Gastroesophageal sphincter (tissue), 4 donors: ENCODE measurements at places on chromosomes 4 and X. TPM values are rescaled to one million over a fixed set of nuclear protein-coding genes. Genes with fewer than 3 reads are reported as not detected.

DNA sequence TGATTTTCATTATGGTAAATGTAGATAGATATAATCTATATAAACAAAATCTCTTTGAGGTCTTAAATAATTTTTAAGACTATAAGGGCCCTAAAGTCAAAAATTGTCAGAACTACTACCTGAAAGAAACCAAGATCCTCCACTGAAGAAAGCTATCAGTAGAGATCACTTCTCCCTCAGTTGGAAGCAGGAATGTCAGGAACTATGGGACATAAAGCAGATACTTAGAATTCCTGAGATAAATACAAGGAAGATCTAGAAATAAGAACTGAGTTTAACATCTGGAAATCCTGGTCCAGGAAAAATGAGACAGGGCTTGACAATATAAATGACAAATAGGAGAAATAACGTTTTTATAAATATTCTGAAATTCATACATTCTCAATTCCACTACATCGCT, 97.2 kb downstream of the ADAMTS3 start:
- ATAC-seq: no peak
- H3K4me1 ChIP-seq: no peaks in the 10 kb centered on the region
- H3K4me3 ChIP-seq: no peak overlapping the region
- H3K27ac ChIP-seq: no peak overlapping the region

DNA sequence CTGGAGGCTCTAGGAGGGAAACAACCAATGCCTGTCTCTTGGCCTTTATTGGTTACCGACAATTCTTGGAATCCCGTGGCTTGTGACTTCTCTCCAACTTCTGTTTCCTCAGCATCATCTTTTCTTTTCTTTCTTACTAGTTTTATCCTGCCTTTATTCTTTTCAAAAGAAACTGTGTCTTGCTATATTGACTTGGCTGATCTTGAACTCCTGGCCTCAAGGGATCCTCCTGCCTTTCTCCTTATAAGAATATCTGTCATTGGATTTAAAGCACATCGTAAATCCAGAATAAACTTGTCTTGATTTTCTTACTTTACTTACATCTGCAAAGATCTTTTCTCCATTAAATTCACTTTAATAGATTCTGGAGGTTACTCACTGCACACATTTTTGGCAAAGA, 49.9 kb upstream of the UGT2B10 start:
- H3K4me1 ChIP-seq: no peaks in the 10 kb centered on the region
- no peak overlapping the region for H3K4me3 ChIP-seq
- H3K36me3 ChIP-seq: no peaks in the 10 kb centered on the region
- no peak overlapping the region for H3K27ac ChIP-seq
- no peaks in the 10 kb centered on the region for H3K27me3 ChIP-seq
- no peak for ATAC-seq

Gene CFAP99
- total RNA-seq: not detected

GRCh38 chr4:15145709-15146108, 143.4 kb downstream of the CPEB2 start:
- H3K36me3 ChIP-seq: no peaks in the 10 kb centered on the region
- no peaks in the 10 kb centered on the region for H3K27me3 ChIP-seq
- H3K27ac ChIP-seq: no peak overlapping the region
- H3K4me3 ChIP-seq: no peak overlapping the region

- ATAC-seq: no peak
- peaks cover 81% of the 10 kb centered on the region for H3K27me3 ChIP-seq
- no peaks in the 10 kb centered on the region for H3K36me3 ChIP-seq
- H3K4me1 ChIP-seq: no peaks in the 10 kb centered on the region
Observed at GRCh38 chrX:83508526-83509253, 600 bp downstream of the POU3F4 start.

DNA sequence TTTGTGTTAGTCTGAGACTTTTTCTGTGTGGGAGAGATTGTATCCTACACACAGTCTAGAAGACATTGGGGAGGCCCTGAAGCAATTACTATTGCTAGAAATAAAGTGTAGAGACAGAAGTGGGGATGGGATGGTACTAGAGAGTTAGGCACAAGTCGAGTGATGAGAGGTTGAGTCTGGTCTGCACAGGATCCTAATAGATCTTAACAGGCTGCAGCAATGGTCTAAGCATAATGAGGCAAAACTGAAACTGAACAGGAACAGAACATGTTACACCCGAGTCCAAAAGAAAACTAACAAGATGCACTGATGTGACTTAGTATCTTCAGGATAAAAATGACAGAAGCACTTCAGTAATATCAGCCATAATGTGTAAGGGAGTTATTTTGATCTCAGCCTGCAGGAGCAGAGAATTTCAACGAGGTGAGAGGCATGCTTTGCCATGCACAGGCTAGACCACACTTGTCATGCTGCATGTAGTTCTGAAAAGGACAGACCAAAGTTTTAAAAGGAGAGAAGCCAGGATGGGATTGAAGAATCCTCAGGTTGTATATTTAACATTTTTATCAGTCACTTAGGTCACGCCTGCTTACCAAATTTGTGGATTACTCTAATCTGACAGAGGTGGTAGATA, 205.8 kb upstream of the BOD1L1 start:
- H3K4me3 ChIP-seq: no peak overlapping the region
- no peaks in the 10 kb centered on the region for H3K36me3 ChIP-seq
- H3K27ac ChIP-seq: no peak overlapping the region

DNA sequence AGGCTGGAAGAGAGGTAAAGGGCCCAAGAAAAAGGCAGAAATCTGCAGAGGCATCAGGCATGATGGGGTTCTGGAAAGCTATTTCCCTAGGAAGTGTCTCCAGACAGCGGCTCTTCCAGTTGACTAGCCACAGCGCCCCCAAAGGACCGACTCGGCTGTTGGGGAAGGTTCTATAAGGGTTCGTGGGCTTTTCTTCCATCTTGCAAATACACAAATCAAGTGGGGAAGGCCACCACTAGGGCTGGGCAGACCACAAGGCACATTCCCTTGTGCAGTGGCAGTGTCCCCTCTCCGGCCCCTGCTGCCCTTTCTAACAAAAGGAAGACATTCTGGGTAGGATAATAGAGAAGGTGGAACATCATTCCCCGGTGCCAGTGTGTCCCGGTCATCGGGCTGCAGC, 18.2 kb downstream of the BCOR start:
- no peaks in the 10 kb centered on the region for H3K36me3 ChIP-seq
- H3K27ac ChIP-seq: no peak overlapping the region
- H3K4me3 ChIP-seq: no peak overlapping the region
- H3K27me3 ChIP-seq: no peaks in the 10 kb centered on the region
- ATAC-seq: no peak

DNA sequence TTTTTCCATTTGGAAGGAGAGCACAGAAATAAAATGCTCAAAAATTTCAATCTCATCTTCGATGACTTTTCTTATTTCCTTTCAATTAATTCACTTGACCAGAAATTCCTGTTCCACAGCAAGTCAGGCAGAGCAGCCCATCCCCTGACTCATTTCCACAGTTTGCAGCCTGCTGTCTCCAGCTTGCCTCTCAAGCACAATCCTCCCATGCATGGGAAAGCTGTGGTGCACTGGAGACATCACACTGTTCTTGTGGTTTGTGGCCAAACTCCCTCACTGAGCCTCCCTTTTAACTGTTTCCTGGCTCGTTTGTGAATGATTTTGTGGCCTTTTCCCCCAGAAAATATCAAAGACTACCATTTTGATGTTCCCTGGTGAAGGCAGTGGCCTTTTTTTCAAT, 114.0 kb upstream of the ENPEP start:
- H3K27me3 ChIP-seq: no peaks in the 10 kb centered on the region
- no peak overlapping the region for H3K4me3 ChIP-seq
- no peaks in the 10 kb centered on the region for H3K4me1 ChIP-seq
- no peak overlapping the region for H3K27ac ChIP-seq
- ATAC-seq: no peak
- H3K36me3 ChIP-seq: no peaks in the 10 kb centered on the region

GRCh38 chrX:40406330-40406859, 174.4 kb upstream of the ATP6AP2 start:
- no peak overlapping the region for H3K27ac ChIP-seq
- no peak overlapping the region for H3K4me3 ChIP-seq
- H3K36me3 ChIP-seq: no peaks in the 10 kb centered on the region
- no peak for ATAC-seq
- H3K4me1 ChIP-seq: peaks cover 13% of the 10 kb centered on the region

DNA sequence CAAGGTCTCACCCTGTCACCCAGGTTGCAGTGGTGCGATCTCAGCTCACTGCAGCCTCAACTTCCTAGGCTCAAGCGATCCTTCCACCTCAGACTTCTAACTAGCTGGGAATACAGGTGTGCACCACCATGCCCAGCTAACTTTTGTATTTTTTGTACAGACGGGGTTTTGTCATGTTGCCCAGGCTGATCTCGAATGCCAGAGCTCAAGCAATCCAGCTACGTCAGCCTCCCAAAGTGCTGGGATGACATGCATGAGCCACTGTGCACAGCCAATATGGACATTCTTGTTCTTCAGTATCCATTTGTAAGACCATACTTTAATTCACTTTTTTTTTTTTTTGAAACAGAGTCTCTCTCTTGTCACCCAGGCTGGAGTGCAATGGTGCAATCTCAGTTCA, 3.5 kb upstream of the CCNI start:
- no peaks in the 10 kb centered on the region for H3K36me3 ChIP-seq
- no peak overlapping the region for H3K27ac ChIP-seq
- ATAC-seq: no peak
- H3K4me1 ChIP-seq: peaks cover 24% of the 10 kb centered on the region
- H3K27me3 ChIP-seq: no peaks in the 10 kb centered on the region

DNA sequence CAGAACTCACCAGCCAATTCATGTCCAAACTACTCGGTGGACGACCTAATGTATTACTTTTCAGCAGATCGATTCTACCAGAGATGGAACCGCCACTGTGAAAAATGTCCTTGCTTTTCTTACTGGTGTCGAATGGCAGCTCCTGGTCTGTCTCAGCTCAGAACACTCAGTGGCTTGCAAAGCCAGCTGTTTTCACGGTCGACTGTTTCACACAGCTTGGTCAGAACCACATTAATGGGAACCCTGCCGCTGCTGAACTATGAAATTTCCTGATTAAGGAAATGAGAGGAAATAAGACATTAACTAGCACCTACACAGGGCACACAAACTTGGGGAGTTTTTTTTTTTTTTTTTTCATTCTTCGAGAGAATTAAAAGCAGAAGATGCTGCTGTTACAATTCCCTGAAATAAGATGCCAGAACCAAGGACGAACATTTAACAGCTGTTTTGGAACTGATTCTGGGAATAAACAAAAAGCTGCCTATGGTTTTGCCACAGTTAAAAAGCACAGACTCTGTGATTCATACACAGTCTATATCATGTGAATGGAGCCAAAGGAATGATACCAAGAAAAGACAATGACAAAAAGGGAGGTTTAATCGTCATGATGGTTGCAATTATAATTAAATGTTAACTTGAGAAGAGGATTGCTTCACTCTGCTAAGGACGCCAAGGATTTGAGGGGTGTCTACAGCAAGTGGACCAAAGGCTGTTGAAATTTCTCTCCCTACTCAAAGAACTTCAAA, 31.3 kb downstream of the SUPT20HL2 start:
- peak; percentile 43 for ATAC-seq
- H3K4me1 ChIP-seq: no peaks in the 10 kb centered on the region
- H3K27me3 ChIP-seq: no peaks in the 10 kb centered on the region
- H3K36me3 ChIP-seq: no peaks in the 10 kb centered on the region
- H3K4me3 ChIP-seq: no peak overlapping the region

DNA sequence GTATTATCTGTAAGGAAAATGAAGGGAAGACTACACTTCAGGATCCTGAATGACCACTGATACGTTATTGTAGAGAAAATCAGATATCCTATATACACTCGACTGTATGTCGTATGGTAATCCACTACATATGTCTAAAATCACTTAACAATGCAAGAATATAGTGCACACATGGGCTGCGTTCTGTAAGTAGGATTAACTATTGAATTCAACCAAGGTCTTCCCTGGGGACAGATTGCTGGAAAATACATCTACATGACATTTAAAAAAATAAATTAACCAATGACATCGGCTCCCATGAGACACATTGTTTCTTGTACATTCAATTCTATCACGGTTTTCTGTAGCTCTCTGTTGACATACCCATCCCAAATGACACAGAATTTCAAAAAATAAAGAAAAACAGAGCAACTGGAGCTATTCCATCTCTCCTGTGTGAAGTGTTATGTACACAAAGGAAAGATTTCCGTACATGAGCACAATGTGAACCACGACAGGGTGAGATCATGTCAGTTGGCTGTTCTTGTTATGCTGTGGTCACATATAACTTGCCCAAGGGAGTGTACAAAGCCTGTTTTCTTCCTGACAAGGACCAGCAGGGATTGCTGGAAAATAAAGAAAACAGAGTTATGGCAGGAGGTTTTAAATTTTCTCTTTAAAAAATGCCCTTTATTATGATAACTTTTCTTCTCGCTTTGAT, 6.1 kb downstream of the ENOX2 start:
- peaks cover 23% of the 10 kb centered on the region for H3K4me1 ChIP-seq
- no peak for ATAC-seq

GRCh38 chrX:47222751-47223350, 4.4 kb downstream of the CDK16 start:
- H3K4me3 ChIP-seq: no peak overlapping the region
- no peak overlapping the region for H3K27ac ChIP-seq
- peaks cover 11% of the 10 kb centered on the region for H3K4me1 ChIP-seq
- H3K27me3 ChIP-seq: no peaks in the 10 kb centered on the region
- no peak for ATAC-seq

- no peak overlapping the region for H3K4me3 ChIP-seq
- no peaks in the 10 kb centered on the region for H3K27me3 ChIP-seq
- H3K36me3 ChIP-seq: no peaks in the 10 kb centered on the region
- peak; percentile 84 for ATAC-seq
- no peaks in the 10 kb centered on the region for H3K4me1 ChIP-seq
Observed at GRCh38 chr4:102620697-102621497, 119.7 kb downstream of the NFKB1 start.

Gene GATA1
- total RNA-seq: not detected

DNA sequence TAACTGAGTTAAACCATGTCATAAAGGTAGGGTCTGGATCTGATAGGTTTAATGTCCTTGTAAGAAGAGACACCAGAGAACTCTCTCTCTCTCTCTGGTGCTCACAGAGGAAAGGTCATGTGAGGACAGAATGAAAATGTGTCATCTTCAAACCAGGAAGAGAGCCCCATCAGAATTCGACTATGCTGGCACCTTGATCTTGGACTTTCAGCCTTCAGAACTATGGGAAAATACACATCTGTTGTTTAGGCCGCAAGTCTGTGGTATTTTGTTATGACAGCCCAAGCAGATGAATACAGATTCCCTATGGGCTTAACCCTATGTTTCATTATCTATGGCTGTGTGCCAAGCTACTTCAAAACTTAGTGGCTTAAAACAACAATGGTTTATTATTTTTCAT, 105.5 kb upstream of the DDIT4L start:
- peaks cover 9% of the 10 kb centered on the region for H3K4me1 ChIP-seq
- H3K36me3 ChIP-seq: no peaks in the 10 kb centered on the region
- H3K27me3 ChIP-seq: no peaks in the 10 kb centered on the region
- H3K27ac ChIP-seq: no peak overlapping the region
- ATAC-seq: no peak

DNA sequence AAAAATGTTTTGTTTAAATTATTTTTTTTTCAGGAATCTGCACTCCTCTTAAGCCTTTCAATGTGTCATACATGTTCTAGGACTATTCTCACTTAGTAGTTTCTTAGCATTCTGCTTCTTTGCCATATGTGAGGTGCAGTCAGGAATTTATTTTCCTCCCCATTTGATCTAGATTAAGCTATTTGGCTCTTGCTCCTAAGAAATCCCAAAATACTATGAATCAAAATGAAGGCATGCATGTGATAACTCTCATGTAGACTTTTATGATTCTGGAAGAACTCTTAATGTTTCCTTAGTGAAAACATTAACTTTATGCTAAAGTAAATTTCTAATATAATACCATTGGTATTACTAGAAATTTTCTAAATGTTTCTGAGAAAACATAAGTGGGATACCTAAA, 664.5 kb downstream of the RAPGEF2 start:
- no peak for ATAC-seq
- H3K4me1 ChIP-seq: no peaks in the 10 kb centered on the region
- no peaks in the 10 kb centered on the region for H3K27me3 ChIP-seq
- no peaks in the 10 kb centered on the region for H3K36me3 ChIP-seq
